ENCODE measurements at places on chromosomes 2 and 18.

- no peak for DNase-seq
Measured at GRCh38 chr2:223068071-223068470, 16.1 kb downstream of the KCNE4 start.

- DNase-seq, result no peak
Measured at GRCh38 chr2:165410276-165410675, 59.2 kb upstream of the CSRNP3 start.

DNA sequence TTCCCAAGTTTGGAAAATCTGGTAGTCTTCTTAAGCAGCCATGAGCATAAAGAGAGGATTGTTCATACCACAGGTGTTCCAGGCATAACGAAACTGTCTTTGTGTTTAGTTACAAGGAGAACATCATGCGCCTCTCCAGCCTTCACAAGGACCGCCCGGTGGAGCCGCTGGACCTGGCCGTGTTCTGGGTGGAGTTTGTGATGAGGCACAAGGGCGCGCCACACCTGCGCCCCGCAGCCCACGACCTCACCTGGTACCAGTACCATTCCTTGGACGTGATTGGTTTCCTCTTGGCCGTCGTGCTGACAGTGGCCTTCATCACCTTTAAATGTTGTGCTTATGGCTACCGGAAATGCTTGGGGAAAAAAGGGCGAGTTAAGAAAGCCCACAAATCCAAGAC, 6.0 kb upstream of the MROH2A start:
- no peak for DNase-seq

- no peak for DNase-seq
Measured at GRCh38 chr2:173831312-173832229, 133.6 kb downstream of the SP3 start.

GRCh38 chr2:115880558-115880957, 1438.1 kb downstream of the DPP10 start:
- no peak for DNase-seq

DNA sequence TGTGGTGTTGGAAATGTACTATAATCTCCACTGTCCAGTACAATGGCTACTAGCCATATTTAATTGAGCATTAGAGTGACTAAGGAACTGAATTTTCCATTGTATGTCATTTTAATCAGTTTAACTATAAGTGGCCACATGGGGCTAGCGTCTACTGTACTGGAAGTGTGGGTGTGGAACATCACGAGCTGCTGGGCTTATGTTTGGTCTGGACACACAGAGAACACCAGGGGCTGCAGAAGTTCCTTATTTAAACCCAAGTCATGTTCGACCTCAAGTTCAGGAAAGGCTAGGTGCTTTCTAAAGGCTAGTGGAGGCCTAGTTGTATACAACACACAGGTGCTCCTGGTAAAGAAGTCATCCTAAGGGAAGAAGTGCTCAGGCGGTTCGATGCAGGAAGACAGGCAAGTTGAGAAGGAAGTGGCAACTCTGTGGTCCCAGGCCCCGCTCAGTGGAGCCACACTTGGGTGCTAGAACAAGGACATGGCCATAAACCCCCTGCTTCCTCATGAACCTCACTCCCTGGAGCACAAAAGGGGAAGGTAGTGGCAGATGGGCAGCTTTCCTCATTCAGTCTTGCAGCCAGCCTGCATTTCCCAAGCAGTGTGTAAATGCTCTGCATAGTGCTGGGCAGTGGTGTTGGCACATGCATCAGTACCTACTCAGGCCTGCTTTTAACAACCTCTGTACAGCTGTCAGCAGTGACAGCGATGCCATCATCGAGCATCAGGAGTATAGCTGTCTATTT, 13.3 kb downstream of the LGALSL start:
- no peak for DNase-seq

Measured in erythroblast (primary cell).